H54 (cell line): ENCODE measurements at places on chromosomes 3 and 15.

GRCh38 chr3:127733781-127734180 lies 61.0 kb downstream of the ABTB1 start:
- DNase-seq = no peak

DNA sequence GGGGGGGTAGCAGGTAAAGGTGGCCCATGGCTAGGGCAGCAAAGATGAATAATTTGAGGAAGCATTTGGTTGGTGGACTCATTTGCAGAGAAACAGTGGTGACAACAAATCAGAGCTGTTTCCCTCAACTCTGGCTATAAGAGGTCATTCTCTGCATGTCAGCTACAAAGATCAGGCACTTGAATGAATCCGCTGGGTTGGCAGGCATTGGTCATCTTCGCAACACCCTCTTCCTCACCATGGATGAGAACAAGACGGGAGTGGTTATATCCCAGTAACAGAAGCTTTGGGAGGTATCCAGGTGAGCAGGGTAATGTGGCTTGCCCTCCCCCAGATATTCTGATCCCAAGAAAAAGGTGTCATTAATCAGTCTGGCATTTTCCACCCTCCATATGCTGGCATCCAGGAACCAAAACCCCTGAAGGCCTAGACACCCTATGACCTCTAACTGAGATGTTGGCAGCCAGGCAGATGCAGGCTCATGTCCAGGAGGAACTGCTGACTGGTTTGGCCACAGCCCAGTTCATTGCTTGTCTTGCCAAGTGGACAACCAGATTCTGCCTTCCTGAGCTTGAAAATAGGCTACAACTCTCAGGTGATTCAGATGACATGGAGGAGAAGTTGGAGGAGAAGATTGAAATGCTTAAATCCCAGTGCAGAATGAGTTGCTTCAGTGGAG lies 108.9 kb upstream of the TRIM42 start:
- DNase-seq = no peak

DNA sequence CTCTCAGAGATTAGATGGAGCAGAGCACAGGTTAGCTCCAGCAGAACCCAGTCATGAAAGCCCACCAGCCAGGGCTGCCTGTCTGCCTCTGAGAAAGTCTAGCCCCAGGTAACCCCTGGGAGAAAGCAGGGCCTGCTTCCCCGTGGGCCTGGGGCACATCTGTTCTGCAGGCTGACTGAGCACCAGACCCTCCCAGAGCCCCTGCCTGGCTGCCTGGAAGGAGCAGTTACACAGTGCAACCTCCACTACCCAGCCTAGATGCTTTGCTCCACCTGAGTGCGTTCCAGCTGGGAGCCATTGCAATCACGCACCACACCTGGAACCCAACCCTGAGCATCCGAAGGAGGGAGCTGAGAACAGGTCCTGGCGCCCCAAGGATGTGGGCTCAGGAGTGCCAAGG lies 24.7 kb upstream of the OR5K4 start:
- no peak for DNase-seq

- no peak for DNase-seq
Measured at GRCh38 chr3:193599393-193599792, 6.4 kb downstream of the OPA1 start.

DNA sequence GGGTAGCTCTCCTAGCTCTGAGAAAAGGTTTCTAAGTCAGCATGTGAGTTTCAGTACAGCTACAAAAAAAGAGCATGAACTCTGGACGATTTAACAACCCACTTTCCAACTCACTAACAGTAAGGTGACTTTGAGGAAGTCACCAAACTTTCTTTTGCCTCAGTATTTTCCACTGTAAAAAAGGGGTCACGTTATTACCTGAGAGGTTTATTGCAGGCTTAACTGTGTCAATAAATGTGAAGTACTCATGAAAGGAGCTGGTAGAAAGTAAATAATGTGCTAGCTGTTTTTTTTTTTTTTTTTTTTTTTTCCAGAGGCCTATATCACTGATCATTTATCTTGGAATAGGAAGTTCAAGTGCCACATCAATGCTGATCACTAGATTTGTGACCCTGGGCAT lies 89.3 kb downstream of the PLSCR2 start:
- no peak for DNase-seq

DNA sequence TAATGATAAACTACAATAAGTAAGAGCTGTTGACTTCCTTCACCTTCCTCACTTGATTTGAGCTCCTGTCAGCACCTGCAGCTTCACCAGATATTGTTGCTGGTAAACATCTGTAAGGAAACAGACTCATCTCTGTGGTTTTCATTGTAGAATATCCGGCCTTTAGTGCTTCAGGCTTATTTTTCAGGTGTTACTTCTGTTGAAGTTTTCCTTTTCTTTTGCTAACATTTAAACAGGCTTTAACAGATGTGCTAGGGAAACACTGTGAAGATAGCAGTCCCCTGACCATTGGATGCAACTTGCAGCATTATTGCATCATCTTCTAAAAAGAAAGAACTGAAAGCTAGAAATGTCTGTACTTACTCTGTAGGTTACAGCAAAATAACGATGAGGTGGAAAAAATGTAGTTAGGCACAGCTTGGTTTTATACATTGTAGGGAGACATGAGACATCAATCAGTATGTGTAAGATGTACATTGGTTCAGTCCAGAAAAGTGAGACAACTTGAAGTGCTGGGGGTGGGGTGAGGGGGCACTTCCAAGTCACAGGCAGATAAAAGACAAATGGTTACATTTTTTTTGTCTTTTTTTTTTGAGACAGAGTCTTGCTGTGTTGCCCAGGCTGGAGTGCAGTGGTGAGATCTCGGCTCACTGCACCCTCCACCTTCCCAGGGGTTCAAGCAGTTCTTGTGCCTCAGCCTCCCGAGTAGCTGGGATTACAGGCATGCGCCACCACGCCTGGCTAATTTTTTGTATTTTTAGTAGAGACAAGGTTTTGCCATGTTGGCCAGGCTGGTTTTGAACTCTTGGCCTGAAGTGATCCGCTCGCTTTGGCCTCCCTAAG lies 10.2 kb downstream of the EDEM1 start:
- no peak for DNase-seq

DNA sequence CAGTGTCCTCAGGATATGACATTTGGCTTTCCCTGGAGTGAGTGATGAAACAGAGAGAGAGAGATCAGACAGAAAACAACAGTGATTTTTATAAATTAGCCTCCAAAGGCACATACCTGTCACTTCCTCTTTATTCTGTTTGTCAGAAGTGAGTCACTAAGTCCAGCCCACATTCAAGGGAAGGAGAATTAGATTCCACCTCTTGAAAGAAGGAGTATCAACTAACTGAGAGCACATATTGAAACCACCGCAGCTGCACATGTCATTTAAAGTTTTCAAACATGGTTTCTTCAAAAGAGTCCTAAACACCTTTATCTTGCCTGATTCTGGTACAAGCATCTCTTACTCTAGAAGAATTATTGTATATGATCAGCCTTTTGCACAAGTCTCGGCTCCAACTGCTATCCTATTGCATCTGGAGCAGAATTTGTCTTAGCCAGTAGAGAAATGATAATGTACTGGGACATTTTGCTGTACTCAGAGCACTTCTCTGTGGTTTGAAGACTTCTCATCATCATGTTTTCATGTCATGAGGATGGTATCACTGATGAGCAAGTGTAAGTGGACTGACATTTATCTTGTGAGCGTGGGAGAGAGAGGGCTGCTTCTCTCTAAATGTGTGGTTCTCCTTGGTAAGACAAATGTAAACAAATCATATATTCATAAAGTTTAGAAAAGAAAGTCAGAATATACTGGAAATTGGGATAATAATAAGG lies 338.9 kb upstream of the CFAP20DC start:
- no peak for DNase-seq

- no peak for DNase-seq
Measured at GRCh38 chr3:13207975-13208705, 134.9 kb upstream of the IQSEC1 start.

- DNase-seq = no peak
Measured at GRCh38 chr3:160296591-160296990, 71.4 kb downstream of the C3orf80 start.
